ENCODE measurements at places on chromosomes 13 and 19.

DNA sequence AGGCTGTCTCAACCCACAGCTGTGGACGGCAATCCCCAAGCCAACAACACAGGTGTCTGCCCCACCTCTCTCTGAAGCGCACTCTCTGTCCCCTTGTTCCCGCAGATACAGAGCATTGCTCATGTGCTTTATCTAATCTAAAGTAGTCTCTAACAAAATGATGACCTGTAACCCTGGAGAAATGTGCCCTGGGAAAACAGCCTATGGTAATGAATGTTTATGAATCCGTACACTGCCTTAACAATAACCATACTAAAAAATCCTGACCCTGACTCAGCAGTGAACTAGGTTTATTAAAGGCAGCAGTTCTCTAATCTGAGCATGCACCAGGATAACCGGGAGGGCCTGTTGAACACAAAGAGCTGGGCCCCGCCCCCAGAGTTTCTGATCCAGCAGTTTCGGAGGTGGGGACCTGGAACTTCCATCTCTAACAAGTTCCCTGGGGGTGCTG, 50.7 kb upstream of the SLC15A1 start:
- DNase-seq, result no peak

GRCh38 chr13:45834411-45834994, 17.1 kb downstream of the SIAH3 start:
- DNase-seq, result no peak

- no peak for DNase-seq
Measured at GRCh38 chr13:110293649-110294048, 13.3 kb downstream of the COL4A1 start.

GRCh38 chr13:91537376-91537775, 139.0 kb downstream of the GPC5 start:
- no peak for DNase-seq

DNA sequence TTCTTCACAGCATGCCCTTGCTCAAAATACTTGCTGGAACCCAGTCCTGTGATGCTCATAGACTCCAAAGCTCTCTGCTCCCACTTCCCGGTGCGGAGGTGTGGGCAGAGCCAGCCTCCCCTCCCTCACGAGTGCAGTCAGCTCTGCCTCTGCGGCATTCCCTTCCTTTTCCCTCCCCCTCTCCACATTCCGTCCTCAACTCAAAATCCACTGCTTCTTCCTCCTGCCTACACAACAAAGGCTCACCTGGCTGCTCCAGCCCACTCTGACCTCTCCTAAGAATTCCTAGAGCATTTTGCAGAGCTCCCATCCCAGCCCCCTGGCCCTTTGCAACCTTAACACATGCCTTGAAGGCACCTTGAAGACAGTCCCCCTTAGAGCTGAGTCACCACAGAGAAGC, 527.9 kb downstream of the MYO16 start:
- DNase-seq, result no peak

DNA sequence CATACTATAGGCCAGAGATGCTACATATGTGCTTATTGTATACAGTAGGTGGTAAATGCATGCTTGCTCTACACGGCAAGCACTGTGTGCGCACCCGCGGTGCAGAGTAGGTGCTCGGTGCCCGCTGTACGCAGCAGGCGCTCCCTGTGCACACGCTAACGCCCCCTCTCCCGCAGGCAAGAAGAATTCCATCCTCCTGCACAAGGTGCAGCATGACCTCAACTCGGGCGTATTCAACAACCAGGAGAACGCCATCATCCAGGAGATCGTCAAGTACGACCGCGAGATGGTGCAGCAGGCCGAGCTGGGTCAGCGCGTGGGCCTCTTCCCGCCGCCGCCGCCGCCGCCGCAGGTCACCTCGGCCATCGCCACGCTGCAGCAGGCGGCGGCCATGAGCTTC, 17.7 kb downstream of the POLRMT start:
- DNase-seq, result no peak

- no peak for DNase-seq
Measured at GRCh38 chr13:47999973-48000372, 1.1 kb downstream of the SUCLA2 start.

- DNase-seq, result no peak
Measured at GRCh38 chr13:111488486-111489132, 168.2 kb downstream of the TEX29 start.

DNA sequence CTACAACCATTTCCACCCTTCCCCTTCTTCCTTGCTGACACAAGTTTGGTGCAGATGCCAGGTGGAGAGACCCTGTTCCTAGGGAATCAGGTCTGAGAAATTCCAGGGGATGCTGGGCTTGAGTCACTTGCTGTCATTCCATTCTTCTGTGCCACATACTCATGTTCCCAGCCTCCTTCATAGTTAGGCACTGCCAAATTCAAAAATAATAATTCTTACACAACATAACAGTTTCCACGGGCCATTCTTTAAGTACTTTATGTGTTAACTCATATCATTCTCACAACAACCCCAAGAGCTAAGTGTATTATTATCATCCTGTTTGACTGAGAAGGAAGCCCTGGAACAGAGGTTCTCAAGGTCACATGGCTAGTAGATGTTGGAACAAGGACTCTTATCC, 27.1 kb upstream of the POMP start:
- DNase-seq, result no peak

- no peak for DNase-seq
Measured at GRCh38 chr13:41601718-41602445, 144.5 kb downstream of the RGCC start.

- DNase-seq, result peak; percentile 7
Measured at GRCh38 chr19:38932425-38933179, 1.9 kb downstream of the MRPS12 start.

- no peak for DNase-seq
Measured at GRCh38 chr13:92941167-92941566, 285.4 kb upstream of the GPC6 start.

- DNase-seq, result no peak
Measured at GRCh38 chr13:100811024-100811865, 136.7 kb upstream of the TMTC4 start.

DNA sequence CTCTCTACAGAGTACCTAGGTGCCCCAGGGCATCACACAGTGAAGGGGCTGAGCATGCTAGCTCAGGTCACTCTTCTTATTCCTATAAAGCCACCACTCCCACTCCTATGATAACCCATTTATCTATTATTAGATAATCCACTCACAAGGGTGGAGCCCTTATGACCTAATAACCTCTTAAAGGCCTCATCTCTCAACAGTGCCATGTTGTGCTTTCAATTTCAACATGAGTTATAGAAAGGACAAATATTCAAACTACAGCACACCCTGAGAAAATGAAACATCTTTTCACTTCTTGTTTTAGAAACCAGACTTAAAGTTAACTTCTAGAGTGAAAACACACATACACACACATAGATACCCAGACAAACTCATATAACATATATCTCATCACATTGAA, 1494.9 kb upstream of the MIR17HG start:
- no peak for DNase-seq

GRCh38 chr19:29540114-29540513, 14.3 kb downstream of the VSTM2B start:
- no peak for DNase-seq

DNA sequence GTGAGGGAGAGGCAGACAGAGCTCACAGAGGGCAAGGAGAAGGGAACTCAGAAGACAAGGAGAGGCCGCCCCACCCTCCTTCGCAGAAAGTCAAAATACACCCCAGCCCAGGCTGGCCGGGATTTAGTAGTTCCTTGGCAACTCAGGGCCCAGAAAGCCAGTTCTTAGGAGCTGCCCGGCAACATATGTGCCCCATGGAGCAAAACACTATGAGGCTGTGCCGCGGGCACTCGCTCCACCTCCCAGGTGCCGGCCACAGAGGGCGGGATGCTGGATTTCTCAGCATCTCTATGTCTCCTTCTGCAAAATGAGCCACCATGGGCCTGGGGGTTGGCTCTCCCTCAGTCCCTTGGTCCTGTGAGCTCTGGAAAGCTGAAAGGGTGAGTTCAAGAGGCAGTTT, 93.8 kb upstream of the CACNA1A start:
- DNase-seq, result no peak

- DNase-seq, result no peak
Measured at GRCh38 chr13:82713687-82714405, 1168.4 kb downstream of the SLITRK1 start.

GRCh38 chr19:12723381-12723640, 421 bp downstream of the TNPO2 start:
- DNase-seq, result no peak

DNA sequence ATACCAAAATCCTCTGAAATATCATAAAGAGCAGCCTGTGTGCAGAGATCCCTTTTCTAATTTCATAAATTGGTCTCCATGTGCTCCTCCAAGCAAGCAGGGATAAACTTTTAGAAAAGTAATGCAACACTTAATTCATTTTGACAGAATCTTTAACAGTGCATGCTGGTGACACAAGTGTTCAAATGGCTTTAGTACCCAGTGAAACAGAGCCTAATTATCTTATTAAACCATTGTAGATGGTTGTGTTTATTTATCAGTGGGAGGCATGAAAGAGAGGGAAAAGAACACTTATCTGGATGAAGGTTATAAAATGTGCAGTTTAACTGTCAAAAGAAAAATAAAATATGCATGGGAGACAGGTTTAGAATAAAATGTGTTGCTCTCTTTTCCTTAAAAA, 945.0 kb upstream of the PCDH20 start:
- no peak for DNase-seq

GRCh38 chr13:99278200-99278599, 20.0 kb upstream of the GPR18 start:
- DNase-seq, result no peak

DNA sequence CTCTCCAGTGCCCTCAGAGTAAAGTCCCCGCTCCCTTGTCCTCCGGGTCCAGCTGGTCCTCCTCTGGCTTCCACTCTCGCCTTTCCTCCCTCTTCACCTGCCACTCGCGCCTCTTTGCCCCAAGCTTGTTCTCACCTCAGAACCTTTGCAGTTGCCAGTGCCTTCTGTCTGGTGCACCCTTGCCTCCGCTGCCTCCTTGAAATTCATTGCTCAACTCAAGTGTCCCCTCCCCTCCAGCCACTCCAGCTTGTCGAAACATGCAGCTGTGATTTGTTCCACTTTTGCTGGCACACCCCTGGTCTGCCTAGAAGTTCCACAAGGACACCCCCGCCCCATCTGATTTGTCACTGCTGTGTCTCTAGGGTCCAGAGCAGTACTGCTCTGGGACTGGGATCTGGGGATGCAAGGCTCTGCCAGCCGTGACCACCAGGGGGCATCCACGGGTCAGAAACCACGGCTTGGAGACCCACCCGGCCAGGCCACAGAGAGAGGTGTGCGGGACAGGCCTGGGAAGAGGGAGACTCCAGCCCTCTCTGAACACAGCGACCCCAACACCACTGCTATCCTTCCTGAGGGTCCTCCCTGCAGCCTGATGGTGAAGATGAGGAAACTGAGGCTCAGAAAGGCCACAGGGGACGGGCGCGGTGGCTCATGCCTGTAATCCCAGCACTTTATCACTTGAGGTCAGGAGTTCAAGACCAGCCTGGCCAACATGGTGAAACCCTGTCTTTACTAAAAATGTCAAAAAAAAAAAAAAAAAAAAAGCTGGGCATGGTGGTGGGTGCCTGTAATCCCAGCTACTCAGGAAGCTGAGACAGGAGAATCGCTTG, 49.9 kb downstream of the AP1M1 start:
- DNase-seq, result peak; percentile 70

DNA sequence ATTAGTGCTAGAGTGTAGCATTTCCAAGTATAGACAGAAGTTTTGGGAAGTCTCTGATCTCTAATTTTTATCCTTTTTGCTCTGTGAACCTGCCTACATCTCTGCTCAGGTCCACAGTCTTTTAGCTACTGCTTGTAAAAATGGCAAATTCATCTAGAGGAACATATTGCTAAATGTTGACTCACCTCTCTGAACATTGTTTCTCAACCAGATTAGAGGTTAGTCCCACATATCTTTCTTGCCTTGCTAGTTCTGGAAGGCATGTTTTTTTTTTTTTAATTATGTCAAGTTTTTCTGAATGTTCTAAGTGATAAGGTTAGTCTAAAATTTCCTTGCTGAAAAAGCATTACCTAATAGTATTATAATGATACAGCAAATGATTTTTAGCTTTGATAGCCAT, 2889.6 kb upstream of the PCDH20 start:
- no peak for DNase-seq

GRCh38 chr19:3655402-3656072, 28.9 kb upstream of the CACTIN start:
- no peak for DNase-seq

DNA sequence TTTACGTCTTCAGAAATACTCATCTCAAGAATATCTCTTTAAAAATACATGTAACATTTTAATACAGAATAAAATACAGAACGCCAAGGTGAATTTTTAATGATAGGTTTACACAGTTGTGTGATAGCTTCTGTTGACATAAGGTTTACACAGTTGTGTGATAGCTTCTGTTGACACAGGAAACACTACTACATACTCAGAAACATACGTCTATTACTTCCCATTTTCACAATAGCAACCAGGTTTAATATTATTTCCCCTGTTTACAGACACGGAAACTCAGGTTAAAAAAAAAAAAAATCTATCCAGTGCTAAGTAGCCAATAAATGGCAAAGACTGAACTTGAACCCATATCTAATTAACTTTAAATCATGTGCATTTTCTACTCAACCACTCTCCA, 571.2 kb downstream of the LIG4 start:
- DNase-seq, result no peak

DNA sequence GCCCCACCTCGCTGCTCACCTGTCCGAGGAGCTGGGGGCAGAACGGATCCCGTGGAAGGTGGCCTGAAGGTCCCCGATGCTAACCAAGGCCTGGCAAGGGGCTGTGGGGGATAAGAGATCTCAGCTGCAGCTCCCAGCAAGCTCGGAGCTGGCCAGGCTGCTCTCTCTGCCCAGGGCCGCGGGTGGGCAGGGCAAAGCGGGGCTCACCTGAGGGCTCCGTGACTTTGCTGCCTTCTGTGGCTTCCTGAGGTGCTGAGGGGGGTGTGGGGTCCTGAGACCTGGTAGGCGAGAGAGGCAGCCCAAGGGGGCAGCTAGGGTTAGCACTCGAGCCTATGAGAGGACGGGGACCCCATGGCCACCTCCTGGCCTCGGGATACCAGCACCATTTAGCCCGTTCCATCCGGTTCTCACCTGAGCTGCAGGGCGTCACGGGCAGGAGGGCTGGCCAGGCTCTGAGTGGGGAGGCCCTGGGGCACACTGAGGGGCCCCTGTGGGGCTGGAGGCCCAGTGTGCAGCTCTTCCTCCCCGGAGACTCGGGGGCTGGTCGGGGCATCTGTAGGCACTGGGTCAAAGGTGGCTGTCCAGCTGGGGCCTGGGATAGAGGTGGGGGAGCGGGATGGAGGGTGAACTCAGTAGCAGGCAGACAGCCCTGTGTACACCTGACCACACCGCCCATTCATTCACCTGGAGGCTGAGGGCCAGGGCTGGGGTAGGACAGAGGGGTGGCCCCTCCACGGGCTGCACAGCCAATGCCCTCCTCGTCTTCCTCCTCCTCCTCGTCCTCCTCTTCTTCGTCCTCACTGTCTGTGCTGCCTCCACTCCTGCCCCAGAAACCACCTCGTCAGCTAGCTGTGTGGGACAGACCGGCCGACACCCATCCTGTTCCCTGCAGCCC, 3.1 kb upstream of the TMEM86B start:
- no peak for DNase-seq

DNA sequence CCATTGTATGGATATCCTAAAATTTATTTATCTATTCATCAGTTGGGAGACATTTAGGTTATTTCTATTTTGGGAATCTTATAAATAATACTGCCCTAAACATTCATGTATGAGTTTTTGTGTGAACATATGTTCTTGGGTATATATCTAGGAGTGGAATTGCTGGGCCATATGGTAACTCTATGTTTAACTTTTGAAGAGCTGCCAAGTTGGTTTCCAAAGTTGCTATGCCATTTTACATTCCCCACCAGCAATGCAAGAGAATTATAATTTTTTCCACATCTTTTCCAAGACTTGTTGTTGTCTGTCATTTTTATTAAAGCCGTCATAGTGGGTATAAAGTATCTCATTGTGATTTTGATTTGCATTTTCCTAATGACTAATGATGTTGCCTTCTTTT, 48.2 kb upstream of the CALM3 start:
- DNase-seq, result no peak
